ENCODE measurements at places on chromosomes 12 and 14.

DNA sequence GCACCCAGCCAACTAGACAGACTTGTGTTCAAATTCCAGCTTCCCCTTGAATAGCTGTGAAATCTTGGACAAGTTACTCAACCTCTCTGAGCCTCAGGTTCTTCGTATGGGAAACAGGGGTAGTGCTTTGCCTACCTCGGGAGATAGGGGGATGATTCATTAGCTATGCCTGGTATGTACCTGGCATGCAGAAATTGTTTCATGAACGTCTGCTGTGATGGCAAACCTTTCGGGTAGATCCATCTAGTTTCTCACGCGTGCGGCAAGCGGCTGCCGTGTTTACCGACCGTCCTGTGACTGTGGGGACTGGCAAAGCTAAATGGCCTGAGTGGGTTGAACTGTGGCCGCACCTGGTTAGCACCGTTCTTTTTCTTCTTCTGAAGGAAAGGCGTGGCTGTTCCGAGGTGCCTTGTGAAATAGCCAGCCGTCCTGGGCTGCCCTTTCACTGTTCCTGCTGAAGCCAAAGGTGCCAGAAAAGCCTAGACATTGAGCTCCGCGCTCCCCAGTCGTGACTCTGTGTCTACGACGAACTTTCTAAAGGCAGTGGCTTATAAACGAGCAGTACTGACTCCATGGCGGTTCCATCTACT lies 40.6 kb upstream of the MED13L start:
- no peak for DNase-seq

DNA sequence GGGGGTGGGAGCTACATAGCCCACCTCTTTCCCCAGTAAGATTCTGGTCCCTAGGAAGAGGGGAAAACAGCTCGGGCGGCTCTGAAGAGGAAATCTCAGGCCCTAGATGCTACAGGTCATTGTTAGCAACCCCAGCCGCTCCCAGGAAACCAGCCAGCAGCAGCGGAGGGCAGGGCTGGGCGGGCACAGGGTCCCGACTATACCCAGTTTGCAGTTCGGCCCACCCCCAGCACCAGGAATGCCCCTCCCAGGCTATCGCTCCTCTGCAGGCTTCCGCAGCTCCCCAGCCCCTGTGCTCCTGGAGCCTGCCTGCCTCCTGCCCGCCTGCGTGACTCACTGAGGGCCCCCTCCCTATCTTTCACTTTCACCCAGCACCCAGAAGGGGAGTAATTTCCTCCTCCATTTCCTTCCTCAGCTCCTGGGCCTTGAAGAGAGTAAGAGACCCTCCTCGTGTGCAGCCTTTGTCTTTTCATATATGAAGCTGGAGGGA lies 27.2 kb upstream of the PNMA1 start:
- peak; percentile 82 for DNase-seq

- DNase-seq, result no peak
Measured at GRCh38 chr12:62192903-62193250, 67.3 kb upstream of the USP15 start.

- no peak for DNase-seq
Measured at GRCh38 chr12:94769047-94769420, 118.7 kb upstream of the TMCC3 start.
